ENCODE measurements at places on chromosomes 7 and 10.

- DNase-seq, result no peak
These were observed 544.5 kb upstream of the SORCS1 start for GRCh38 chr10:107708981-107709380.

- no peak for DNase-seq
These were observed 123.6 kb upstream of the NOBOX start for GRCh38 chr7:144527051-144527471.

DNA sequence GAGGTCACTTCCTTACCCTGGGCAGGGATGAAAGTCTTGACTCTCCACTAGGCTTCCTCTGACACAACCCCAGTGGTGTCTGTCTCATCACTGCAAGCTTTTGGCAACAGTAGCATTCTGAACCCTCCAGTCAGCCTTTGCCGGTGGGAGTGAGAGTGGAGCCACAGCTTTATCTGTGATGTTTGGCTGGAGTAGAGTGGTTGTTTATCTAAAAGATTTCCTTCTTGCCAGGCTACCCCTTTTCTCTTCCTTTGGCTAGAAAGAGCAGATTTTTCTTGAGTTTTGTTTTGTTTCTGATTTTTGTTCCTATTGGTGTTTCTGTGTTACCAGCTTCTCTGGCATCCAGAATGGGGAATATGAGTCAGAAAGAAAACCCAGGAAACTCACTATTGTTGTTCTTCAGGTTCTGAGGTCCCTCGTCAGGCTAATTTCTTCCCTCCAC is 98.9 kb upstream of the KIF5B start:
- DNase-seq, result no peak

- DNase-seq, result no peak
These were observed 95.8 kb upstream of the CACUL1 start for GRCh38 chr10:118850418-118851061.

DNA sequence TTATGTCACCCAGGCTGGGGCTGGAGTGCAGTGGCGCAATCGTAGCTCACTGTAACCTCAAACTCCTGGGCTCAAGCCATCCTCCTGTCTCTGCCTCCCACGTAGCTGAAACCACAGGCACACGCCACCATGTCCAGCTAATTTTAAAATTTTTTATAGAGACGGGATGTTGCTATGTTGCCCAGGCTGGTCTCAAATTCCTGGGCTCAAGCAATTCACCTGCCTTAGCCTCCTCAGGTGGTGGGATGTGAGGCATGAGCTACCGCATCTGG is 123.2 kb upstream of the PARD3 start:
- no peak for DNase-seq

All from retinal pigment epithelial cell (primary cell).